ENCODE measurements at places on chromosomes 3 and 15.

DNA sequence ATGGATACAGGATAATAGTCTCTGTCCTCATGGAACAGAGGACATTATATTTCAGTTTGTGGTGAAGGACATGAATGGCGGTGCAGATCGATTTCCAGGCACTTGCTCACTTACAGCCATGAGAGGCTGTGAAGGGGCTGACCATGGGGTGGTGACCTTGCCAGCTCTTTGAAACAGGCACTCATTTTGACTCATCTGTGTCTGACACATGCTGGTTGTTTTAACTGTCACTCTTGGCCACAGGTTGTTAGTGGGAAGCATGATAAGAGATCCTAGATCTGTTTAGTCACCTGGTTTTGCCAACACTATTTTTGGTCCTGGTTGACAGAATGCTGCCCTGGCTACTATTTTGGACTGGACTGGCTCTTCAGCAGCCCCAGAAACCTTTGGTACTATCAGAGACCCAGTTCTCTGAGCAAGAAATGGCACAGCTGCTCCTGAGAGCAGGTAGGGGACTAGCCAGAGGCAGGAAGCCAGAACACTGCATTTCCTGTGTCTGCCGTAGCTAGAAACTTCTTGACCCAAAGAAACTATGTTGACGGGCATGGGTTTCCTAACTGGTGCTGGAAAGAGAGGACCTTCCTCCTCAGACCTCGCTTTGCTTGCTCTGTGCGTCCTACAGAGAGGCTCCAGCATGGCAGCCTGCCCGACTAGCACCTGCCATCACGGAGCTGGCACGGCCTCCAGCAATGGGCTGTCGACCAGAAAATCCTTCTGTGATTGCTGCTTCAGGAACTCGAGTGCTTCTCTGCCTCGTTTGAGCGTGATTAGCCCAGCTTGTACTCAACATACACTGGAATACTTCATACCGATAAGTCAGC, 6.3 kb downstream of the PXYLP1 start:
- no peak for DNase-seq

GRCh38 chr15:92733090-92733933, 77.7 kb upstream of the FAM174B start:
- no peak for DNase-seq

DNA sequence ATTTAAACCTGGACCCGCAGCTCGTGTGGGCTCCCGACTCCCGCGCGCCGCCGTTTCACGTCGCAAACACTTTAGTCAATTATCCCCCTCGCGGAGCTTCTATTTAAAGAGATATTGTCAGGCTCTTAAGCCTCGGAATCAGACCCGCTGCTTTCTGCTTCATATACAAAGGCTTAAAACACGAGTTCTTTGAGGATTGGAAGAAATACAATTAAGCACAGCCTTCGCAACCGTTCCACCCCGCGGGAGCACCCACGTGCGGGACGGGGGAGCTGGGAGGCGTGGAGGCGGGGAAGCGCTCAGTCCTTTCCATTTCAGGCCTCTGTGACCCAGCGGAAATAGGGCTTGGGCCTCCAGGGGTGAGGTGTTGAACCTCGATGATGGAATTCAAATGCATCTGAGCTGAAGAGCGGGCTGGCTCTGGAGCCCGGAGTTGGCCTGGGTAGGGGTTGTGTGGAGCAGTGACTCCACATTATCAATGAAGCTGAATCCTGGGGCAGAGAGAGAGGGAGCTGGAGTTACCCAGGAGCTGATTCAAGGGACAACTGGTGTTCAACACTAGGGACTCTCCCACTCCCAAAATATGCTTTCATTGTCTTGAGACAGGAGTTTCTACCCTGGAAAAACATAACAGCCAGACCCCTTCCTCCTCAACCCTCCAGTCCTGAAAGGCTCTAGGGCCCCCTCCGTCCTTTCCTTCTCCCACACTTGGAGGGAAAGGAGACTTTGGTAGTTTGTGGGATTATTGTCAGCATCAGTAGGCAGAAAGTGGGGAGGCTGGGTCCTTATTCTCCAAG, 2.4 kb downstream of the ANKRD63 start:
- DNase-seq: no peak

- DNase-seq: no peak
These were observed 48.8 kb downstream of the PDE8A start for GRCh38 chr15:85030301-85030929.

GRCh38 chr3:194401346-194401745, 2.3 kb upstream of the GP5 start:
- no peak for DNase-seq

GRCh38 chr3:15102836-15103235, 3.9 kb upstream of the RBSN start:
- no peak for DNase-seq

DNA sequence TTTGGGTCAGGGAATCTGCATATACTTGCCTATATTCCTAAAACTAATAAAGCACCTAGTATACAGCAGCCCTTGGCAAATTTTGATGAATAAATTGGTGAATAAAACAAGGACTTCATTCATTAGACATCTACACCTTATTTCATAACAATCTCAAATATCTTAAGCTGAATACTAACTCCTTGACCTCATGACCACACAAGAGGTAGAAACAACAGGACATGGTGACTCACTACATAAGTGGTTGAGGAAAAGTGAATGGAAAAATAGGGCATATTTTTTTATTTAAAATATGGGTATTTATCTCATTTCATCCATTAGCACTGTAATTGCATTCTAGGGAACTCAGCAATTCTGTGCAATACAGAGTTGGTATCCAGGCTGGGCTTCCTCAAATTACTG, 7.8 kb upstream of the STAC start:
- no peak for DNase-seq

- DNase-seq: no peak
These were observed 290.0 kb upstream of the CFAP20DC start for GRCh38 chr3:59339818-59340217.

- DNase-seq: no peak
These were observed 56.9 kb upstream of the SATB1 start for GRCh38 chr3:18481946-18482548.

- DNase-seq: no peak
These were observed 74.1 kb upstream of the MAP4 start for GRCh38 chr3:48090166-48090939.

DNA sequence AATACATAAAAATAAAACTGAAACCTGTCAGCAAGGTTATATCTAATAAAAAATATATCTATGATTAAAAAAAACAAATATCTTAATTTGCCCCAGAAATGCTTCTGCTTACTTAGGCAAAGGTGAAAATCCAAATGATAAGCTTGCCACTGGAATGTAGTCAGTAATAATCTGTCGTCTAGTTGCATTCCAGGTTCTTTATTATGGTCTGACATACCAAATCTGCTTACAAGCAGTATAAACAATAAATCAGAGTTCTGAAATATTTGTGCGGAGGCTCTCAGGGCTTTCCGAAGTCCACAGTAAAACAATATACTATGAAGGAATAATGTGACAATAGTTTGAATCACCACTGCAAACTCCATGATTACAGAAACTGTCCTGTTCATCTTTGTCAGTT, 1133.5 kb downstream of the ROBO1 start:
- no peak for DNase-seq

DNA sequence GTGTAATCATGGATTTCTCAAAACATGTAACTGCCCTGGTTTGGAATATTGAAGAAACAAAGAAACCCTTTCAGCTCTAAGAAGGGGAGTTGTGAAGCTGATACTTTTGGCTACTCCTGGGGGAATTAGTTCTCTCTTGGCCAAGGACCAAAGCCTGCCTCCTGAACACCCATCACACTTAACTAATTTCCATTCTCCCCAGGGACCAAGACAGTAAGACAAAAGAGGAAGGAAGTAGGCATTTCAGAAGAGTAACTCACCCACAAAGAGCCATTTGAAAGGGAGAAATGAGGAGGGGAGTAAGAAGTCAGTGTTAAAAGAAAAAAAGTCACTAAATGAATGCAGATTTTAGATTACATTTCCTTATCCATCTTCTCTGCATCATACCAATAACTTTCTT, 328.0 kb upstream of the SOX2 start:
- no peak for DNase-seq
